AG09309 (cell line): ENCODE measurements at places on chromosomes 2 and 18.

GRCh38 chr18:56712761-56713160, 61.6 kb downstream of the WDR7 start:
- DNase-seq: no peak

GRCh38 chr2:25294573-25295462, 46.9 kb downstream of the DNMT3A start:
- no peak for DNase-seq

- DNase-seq: no peak
Observed at GRCh38 chr2:189517847-189518535, 62.6 kb downstream of the SLC40A1 start.

- no peak for DNase-seq
Observed at GRCh38 chr2:226064932-226065570, 665.5 kb downstream of the NYAP2 start.

DNA sequence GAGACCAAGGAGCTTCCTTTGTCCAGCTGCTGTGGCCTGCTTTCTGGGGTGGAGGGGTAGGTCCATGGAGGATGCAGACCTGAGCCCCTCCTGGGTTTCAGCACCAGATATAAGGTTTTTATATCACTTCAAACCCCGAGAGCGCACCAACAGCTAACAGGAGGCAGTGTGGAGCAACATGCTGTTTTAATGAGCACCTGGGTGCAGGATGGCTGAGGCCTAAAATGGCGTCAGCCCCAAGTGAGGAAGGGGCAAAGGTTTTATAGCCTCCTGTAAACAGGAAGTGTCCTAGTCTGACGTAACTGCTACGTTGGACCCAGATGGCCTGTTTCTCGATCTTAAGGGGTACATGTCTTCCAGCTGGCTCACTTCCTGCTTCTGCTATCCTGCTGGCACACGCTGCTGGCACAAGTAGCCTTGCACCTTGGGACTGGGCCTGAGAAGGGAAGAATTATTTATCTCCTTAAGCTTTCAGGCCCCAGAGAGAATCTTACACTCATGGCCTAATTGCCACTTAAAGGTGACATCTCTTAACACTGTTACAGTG, 11.4 kb upstream of the REG1B start:
- no peak for DNase-seq

- DNase-seq: no peak
Observed at GRCh38 chr2:18132697-18133096, 254.2 kb downstream of the KCNS3 start.

DNA sequence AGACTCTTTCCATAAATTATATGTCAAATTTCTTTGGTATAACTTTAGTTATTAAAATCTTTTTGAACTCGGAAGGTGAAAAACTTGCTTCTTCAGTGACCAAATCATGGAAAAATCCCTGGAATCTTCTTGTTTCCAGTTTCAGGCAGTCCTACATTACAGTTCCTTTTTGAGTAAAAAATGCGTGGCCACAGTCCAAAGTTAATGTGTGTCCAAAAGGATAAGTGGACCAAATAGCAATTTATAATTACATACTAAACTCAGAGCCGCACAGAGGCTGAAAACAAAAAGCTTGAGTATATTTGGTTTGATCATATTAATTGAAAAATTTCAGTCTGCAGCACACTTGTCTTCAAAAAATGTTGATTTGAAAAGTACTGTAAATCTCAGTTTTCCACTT, 28.4 kb upstream of the DYNC2LI1 start:
- DNase-seq: no peak

GRCh38 chr2:19224011-19224410, 134.4 kb downstream of the OSR1 start:
- DNase-seq: no peak

DNA sequence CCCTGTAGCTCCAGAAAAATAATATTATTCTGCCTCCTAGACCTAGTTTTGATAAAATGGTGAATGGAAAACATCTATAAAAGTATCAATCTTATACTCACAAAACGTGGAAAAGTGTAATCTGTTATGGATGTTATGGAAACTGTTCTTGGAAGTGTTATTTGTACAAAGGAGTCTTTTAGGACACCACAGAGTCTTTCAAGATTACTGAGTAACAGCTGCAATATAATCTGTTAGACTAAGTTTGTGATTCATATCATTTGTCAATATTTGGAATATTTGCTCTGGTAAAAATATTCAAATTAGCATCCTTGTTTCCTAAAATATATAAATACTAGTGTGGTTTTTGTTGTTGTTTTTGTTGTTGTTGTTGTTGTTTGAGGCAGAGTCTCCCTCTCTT, 87.9 kb downstream of the RAD51AP2 start:
- no peak for DNase-seq

DNA sequence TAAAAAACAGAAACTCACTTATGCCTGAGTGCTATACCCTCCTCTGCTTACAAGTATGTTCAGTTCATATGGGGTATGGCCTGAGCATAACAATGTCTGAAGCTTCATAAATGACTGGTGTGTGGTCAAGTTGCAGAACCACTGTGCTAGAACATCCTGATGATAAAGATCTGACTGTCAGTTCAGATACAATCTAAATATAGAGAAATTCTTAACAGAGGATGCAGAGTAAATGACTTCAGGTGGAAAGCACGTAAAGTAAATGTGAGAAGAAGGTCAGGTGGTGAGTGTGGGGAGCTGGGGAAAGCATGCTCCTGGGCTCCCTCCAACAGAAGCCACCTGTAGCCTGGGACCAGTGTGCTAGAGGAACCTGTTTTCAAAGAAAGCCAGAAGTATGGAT, 926.2 kb downstream of the TSN start:
- no peak for DNase-seq

- DNase-seq: no peak
Observed at GRCh38 chr18:477565-477964, 22.9 kb downstream of the COLEC12 start.

DNA sequence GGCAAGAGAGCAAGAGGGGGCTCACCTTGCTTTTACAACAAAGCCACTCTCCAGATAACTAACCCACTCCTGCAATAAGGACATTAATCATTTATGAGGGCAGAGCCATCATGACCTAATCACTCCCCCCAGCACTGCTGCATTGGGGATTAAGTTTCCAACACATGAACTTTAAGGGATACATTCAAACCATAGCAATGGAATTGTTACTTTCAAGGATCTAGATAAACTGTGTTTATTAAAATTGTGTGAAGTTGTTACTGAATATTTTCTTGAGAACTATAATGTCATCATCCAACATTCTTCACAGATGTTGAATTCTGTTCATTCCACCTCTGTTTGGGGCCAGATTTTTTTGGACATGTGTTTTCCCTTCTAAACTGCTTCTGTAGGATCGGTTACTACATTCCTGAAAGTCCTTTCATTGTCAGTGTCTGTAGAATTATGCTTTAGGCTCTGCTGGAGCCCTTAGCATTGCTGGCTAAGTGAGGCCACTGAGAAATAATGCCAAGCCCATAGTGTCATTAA, 50.4 kb downstream of the SPATS2L start:
- peak; percentile 60 for DNase-seq

- no peak for DNase-seq
Observed at GRCh38 chr2:237322564-237322963, 91.4 kb downstream of the COL6A3 start.

- no peak for DNase-seq
Observed at GRCh38 chr2:121031568-121032340, 253.2 kb downstream of the TFCP2L1 start.

DNA sequence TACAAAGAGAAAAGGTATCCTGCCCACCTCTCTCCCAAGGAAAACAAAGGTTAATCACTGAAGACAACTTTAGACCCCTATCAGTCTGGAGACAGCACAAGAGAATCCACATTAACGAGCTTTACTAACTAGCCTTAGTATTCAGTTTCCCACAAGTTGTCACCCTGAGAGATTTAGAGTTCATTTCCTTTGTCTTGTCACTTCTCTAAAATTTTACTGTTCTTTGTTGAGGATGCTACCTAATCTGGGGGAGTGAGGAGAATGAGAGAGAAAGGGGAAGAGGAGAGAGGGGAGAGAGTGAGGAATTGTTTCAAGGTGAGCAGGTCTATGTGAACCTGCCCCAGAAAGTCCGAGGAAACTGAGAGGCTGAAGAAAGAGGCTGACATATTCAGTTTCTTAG, 28.4 kb downstream of the C2orf76 start:
- DNase-seq: no peak

DNA sequence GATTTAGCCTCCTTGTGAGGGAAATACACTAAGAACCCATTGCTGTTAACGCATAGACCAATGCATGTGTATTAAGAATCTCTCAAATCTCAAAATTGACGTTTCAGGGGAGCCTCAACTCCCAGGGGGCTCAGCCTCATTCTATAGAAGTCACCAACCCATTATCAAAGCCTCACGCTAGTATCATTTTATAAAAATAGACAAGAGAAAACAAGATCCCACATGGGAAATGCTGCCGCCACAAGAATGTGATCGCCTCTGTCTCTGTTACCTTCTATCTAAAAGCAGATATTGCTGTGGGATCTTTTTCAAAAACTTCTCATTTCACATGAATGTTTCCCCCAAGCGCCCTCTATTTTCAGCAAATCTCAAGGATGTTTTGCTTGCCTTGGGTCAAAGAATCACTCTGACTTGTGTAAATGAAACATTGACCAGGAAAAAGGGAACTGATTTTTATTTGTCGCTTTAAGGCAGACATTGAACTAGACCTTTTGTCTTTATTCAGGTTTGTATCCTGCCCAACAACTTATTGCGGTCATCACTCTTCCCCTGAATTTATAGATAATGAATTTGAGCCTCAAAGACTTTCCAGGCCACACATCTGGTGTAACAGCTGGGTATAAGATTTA, 679.0 kb upstream of the ID2 start:
- no peak for DNase-seq

DNA sequence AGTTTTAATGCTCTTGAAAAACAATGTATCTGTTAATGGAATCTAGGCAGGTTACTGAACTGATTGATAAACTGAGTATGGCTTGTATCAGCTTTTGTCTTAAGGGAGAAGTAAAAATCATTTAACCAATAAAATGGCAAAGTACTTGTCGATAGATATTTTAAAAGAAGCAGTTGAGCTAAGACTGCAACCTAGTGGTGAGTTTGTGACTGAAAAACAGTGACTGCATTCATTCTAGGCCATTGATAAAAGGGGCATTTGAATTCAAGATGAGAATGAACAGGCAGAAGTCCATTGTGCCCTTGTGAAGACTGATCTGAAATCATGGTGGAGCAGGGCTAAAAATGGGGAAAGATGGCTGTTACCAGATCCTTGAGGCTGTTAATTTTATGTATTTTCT, 59.4 kb upstream of the MSTN start:
- DNase-seq: no peak

DNA sequence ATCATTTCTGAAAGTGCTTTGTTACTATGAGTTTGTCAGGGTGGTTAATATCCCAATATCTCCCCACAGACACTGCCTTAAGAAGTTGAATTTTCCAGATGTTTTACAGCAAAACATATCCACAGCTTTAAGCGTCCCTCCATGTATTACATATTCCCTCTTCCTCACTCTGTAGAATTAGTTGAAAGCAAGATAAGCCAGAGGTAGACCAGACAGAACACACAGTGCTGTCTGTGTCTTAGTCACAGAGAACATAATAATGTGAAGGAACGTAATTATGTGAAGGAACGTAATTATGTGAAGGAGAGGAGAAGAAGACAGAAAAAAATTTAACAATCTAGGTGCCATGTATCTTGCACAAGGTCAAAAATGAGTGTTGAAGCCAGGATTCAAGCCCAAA, 81.9 kb upstream of the LRATD1 start:
- DNase-seq: no peak

DNA sequence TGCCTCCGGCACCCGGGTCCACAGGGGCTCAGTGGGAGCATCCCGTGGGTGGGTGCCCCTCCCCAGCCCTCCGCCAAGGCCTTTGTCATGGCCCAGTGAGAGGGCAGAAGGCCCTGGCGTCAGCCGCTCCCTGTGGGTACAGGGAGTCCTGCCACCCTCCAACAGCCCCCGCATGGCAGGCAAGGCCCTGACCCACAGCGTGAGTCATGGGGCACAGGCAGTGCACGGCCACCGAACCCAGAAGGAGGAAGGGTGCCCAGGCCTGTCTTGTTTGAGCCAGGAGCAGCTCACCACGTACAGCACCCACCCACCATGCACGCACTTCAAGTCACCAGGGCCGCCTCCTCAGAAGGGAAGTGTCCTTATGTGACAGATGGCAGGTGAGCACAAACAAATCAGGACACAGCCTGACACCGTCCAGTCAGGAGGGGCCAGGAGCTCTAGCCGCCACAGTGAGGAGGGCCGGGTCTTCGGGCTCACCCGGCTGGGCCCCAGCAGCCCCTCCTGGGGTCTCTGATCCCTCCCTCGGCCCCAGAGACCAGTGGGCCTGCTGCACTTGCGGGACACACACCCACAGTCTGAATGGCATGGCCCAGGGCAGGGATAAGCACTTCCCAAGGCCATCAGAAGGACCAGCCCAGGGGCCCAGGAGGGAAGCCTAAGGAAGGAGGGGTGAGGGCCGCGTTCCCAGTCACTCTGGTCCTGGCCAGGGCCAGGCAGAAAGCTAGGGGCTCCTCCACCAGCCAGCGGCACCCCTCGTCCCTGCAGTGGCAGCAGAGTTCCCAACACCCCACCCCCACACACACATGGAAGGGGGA, 25.8 kb downstream of the BIN1 start:
- no peak for DNase-seq

DNA sequence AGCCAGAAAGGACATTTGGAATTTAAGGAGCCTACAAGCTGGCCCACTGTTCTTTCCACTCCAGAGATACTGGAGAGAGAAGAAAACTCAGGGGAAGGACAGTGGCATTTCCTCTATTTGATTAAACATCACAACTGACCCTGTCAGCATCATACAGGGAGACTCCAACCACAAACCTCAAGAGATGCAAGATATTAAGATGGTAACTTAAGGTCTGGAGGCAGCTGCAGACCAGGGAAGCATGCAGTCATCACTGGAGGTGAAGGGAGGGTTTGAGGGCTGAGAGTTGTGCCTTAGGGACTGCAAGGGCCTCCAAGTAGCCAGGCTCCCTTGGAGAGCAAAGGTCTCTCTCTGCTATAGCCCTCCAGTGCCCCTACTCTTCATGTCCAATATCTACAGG, 67.4 kb downstream of the RNF152 start:
- peak; percentile 14 for DNase-seq

GRCh38 chr2:106288873-106289272, 94.8 kb upstream of the UXS1 start:
- DNase-seq: no peak

DNA sequence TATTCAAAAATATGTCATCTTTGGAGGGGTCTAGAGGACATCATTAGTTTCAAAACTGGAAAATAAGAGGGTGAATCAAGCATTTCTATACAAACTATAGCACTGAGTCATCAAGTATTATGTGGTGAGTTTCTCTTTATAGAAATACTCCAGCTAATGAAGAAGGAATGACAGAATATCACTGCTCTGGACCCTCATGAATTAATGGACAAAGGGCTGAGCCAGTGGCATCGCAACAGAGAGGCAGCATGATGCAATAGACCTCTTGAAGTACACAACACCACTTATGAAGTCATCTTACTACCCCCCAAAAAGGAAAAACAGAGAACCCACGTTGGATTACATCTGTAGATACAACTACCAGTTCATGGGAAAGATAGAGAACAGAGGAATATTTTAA, 27.4 kb upstream of the EIF2AK3 start:
- DNase-seq: no peak

DNA sequence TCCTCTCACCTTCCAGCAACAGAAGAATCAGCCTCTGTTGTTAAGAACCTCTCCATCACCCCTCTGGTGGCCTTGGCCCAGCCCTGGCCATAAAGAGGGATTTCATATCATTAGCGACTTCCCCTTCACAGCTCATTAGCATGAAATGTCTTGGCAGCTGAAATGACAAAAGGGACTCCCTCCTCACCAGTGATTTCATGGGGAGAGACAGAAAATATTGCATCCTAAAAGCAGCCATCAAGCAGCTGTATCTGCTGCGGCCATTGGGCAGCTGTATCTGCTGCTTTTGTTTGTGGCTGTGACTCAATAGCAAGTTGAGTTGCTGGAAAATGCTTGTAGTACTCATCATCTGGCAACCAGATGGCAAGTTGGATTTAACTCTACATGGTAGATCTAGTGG, 105.9 kb upstream of the RMDN2 start:
- peak; percentile 87 for DNase-seq
